ENCODE measurements at places on chromosomes 2 and 18.

DNA sequence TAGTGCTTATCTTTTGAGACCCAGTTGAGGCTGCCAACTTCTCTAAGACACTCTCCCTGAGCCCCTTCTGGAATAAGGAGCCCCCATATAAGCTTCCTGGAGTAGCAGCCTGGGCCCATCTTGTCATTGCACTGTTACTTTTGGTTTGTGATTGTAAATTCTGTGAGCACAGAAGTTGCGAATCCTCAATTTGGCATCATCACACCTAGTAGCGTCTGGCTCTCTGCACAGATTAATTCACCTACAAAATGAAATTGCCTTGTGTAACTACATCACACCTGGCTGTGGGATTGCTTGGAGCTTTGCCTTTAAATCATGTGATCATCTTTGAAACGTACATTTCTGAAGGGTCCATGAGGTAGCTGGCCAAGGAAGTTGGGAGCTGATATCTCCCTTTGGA is 193.2 kb upstream of the BCL2L11 start:
- no peak for DNase-seq

GRCh38 chr2:222774941-222775340 is 85.9 kb upstream of the ACSL3 start:
- no peak for DNase-seq

DNA sequence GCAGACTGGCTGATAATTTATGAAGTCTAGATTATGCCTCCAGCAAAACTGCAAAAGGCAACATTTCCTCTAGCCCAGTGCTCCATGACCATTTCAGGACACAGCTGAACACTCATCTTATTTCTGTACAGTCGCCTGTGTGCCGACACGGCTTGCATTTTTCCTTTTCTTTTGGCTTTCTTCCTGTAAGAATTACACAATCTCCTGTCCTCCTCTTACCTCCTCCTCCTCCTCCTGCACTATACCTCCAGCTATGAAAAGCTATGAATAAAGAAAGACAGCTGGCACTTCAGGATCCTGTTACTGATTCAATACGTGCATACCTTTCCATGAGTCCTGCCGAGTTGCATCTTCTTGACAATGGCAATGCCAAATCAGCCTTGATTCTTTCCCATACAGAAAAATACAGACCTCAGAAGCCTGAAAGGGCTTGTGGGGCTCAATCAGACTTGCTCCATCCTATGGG is 32.2 kb upstream of the TRIB2 start:
- no peak for DNase-seq

- peak; percentile 28 for DNase-seq
Measured at GRCh38 chr2:9655441-9656269, 24.9 kb upstream of the YWHAQ start.

GRCh38 chr2:100745604-100746003 is 74.3 kb upstream of the NPAS2 start:
- no peak for DNase-seq

- DNase-seq, result no peak
Measured at GRCh38 chr2:113888641-113889470, 1.0 kb upstream of the ACTR3 start.

DNA sequence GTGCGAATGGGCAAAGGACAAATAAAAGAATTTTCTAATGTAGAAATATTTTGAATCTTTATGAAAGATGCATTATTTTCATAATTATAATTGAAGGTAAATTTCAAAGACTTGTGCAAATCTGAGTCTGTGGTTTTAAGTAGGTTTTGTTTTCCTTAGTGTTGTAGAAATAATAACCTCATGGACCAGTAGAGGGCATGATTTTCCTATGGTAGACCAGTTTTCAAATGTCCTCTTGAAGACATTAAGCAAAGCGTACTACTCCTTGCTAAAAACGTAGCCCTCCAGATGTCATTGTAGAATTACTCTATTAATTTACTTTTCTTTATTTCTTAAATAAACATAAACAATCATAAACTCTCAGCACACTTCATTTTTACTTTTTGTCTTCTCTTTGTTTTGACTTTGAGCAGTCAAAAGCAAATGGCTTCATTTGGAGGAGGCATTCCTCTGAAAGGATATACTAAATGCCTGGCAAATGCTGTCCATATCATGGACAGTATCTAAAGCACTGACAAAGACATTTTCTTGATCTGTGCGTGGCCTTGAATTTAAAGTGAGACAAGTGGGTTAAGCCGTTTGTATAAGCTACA is 85.8 kb upstream of the FAM237A start:
- no peak for DNase-seq

DNA sequence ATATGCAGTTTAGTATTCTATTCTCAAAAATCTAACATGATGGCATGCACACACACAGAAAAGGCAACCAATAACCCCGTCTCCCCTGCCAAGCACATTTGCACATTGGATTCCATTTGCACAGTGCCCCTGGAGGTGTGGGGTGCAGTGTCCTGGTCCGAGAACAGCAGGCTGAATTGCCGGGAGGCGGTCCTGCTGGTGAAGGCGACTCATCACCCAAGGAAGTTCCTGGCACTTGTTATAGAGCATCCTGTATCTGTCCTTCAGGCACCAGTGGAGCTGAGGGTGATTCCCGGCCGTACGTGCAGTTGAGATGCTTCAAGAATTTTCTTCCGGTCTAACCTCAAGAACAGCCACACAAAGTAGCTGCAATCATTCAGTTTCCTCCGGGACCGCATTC is 73.0 kb upstream of the RAB12 start:
- no peak for DNase-seq

DNA sequence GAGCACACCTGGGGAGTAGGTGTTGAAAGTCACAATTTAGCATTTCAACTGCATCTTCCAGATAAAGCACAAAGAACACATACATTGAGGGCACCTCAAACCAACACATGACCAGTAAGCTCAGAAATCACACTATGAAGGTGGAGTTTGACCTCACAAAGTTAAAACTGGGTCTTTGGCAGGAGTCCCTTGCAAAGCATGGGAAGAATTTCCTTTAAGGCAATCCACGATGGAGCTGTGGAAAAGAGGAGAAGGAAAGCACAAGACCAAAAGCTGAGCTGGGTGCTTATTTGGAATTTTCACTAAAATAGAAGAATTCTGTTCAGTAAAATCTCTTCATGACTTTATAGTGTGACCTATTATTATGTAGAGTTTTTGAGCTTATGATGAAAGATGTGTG is 212.9 kb upstream of the APCDD1 start:
- DNase-seq, result no peak

GRCh38 chr18:69401226-69401971 is 711 bp downstream of the DOK6 start:
- no peak for DNase-seq

GRCh38 chr2:459931-460330 is 172.0 kb upstream of the ALKAL2 start:
- no peak for DNase-seq

Measured in effector memory CD8-positive, alpha-beta T cell (primary cell).